Mucosa of gallbladder (tissue), 1 donor: ENCODE measurements at places on chromosomes 7 and 10. TPM values are rescaled to one million over a fixed set of nuclear protein-coding genes. Genes with fewer than 3 reads are reported as not detected.

Gene ELN
- 70.3 TPM for total RNA-seq

DNA sequence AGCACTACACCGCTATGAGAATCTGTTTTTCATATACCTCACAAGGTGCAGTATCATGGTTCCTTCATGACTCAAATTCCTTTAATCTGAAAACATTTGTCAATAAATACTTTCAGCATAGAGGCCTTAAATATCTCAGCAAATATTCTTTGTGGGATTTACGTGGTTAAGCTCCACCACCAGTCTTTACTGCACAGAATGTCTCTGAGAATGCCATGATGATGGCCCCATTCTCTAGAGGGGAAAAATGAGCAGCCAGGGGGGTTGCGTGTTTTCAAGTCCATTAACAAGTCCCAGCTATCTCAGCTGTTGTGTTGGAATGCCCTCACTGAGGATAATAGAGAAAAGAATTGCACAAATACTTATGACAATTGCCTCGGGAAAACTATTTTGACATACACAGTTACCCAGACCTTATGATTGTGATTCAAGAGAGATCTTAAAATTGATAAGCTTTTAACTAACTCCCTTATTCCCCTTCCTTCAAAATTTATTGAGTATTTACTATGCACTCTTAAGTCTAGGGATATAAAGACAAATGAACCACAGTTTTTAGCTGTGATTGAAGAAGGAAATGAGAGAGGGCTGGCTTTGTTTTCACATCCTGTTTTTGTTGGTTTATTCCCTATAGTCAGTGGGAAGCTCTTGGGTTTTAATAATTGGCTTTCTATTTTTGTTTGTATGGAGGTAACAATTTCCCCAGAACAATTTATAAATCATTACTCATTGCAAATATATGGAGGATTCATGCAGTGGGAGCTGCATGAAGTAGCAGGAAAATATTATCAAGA is 176.5 kb upstream of the VWC2 start:
- no peak for DNase-seq

DNA sequence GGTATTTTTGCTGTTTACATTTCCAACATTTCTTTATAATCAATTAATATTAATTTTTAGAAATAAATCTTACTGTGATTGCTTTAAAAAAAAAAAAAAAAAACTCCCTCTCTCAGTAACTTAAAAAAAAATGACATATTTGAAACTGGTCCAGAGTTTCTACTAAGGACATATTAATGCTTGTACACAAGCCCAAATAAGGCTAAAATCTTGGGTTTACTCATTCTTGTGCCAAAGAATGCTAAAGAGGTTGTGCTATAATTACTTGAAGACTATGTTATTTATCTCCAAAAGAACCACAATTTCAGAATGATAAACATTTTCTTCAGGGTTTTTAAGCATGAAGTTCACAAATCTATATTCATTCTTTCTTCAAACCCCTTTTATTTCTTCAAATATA is 39.4 kb upstream of the PHF14 start:
- DNase-seq: no peak

Gene CYTH3
- 29.8 TPM for total RNA-seq

Gene OR2A7
- total RNA-seq: 4.8 TPM

- DNase-seq: no peak
Measured at GRCh38 chr7:97187067-97187466, 69.6 kb downstream of the SDHAF3 start.

DNA sequence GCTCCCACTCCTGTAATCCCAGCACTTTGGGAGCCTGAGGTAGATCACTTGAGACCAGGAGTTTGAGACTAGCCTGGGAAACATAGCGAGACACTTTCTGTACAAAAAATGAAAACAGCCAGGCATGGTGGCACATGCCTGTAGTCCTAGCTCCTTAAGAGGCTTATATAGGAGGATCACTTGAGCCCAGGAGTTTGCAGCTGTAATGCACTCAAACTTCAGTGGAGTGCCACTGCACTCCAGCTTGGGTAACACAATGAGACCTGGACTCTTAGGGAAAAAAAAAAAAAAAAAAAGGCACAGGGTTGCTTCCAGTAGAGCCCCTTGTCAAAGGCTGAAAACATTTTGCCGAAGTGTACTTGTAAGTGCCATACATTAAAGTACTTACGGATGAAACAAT is 195.3 kb downstream of the PHTF2 start:
- DNase-seq: no peak

DNA sequence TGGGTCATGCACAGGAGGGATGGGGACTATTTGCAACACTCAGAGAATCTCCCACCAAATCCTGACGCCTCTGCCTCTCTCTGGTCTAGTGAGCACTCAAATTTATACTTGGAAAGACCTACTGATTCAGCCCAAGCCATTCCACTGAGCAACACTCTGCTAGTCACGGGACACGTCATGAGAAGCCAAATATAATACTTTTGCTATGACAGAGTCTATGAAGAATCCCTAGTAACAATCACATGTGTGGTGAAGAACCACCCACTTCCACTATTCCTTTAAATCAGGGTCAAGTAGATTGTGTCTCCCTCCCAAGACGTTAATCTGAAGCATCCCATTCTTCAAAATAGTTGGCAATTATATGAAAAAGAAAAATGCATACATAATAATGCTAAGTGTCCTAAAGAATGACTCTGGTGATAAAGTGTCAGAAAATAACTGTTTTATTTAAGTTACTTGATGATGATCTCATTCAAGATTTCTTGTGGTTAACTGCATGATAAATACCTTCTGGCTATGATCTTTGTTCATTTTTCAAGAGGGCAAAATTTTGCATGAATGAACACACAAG is 28.5 kb downstream of the CHCHD3 start:
- DNase-seq: peak; percentile 29

GRCh38 chr10:107733328-107734130 is 569.0 kb upstream of the SORCS1 start:
- DNase-seq: no peak

Gene MYOZ1
- total RNA-seq: 0.52 TPM

DNA sequence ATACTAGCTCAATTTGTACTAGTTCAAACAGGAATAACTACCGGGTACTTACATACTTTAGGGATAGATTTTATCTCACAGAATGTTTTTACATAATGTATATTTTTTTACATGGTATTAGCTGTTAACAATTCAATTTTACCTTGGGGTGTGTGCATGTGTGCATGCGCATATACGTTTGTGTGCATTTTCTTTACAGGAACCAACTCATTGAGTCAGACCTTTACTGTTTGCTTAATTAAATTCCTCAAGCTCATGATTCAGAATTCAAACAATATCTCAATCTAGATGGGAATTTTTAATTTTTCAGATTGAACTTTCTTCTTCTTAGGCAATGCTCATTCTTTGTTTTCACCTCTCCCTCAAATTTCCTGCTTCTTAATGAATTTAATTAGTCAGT is 24.7 kb upstream of the WASL start:
- no peak for DNase-seq
